ENCODE measurements at places on chromosomes 11 and 22.

DNA sequence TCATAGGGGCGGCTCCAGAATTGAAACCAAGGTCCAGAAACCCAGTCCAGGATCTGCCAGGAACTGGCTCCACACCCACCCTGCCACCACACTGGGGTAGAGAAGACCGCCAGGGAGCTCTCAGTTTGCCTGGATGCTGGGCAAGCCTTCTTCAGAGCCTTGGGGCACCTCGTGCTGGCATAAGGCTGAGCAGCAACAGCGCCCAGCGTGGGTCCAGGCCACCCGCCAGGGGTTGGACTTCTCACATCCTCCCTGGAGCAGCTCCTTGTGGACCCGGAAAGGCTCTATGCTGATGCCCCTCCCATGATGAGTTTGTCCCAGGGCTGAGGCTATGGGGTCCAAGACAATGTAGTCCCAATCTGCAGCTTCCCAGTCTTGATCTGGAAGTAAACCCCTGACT is 29.7 kb downstream of the ALX4 start:
- H3K4me3 ChIP-seq: no peak overlapping the region
- peaks cover 4% of the 10 kb centered on the region for H3K27me3 ChIP-seq
- no peaks in the 10 kb centered on the region for H3K36me3 ChIP-seq
- no peak overlapping the region for H3K27ac ChIP-seq
- no peak for DNase-seq
- no peaks in the 10 kb centered on the region for H3K4me1 ChIP-seq

DNA sequence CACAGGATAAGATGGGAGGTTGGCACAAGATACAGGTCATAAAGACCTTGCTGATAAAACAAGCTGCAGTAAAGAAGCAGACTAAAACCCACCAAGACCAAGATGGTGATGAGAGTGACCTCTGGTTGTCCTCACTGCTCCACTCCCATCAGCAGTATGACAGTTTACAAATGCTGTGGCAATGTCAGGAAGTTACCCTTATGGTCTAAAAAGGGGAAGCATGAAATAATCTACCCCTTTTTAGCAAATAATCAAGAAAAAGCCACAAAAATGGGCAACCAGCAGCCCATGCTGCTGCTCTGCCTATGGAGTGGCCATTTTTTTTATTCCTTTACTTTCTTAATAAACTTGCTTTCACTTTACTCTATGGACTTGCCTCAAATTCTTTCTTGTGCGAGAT is 8.7 kb upstream of the PIWIL4 start:
- DNase-seq: no peak
- H3K4me1 ChIP-seq: peaks cover 5% of the 10 kb centered on the region
- no peaks in the 10 kb centered on the region for H3K36me3 ChIP-seq
- H3K27me3 ChIP-seq: no peaks in the 10 kb centered on the region
- H3K27ac ChIP-seq: no peak overlapping the region

DNA sequence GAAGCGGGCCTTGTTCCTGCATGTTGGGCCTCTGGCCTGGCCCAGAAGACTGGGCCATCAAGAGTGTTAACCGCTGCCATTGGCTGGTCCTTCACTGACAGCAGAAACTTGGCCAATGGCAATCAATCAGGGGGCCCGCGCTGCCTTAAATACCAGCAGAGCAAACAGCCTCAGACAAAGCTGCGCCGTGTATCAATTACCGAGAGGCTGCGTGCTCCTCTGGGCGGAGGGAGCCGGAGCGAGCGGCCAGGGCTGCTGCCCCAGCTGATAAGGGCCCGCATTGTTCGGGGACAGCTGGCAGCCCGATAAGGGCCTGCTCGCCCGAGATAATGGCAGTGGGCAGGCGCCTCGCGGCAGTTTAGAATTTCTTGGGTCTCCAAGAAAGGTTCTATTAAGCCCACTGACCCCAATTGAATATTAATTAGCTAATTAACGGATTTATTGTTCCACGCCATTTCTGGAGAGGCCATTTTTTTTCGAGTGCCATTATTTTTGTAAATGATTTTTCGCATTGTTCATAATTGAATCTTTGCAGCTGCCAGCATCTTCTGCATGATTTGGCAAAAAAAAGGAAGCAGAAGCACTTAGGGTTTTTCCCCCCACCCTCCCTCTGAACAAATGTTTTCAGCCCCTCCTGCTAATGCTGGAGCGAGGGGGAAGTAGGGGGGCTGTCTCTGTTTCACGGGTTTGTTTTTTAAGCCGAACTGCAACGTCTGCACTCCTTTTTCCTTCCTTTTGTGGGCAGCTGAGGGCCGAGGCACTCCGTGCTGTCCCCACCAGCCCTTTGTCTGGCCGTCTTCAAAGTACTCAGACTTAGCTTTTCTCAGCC is 37.6 kb upstream of the RIC3 start:
- H3K4me3 ChIP-seq: no peak overlapping the region
- H3K27me3 ChIP-seq: peaks cover 17% of the 10 kb centered on the region
- peaks cover 7% of the 10 kb centered on the region for H3K4me1 ChIP-seq
- peak overlapping the region; percentile 67 for H3K27ac ChIP-seq
- DNase-seq: peak; percentile 69
- no peaks in the 10 kb centered on the region for H3K36me3 ChIP-seq

DNA sequence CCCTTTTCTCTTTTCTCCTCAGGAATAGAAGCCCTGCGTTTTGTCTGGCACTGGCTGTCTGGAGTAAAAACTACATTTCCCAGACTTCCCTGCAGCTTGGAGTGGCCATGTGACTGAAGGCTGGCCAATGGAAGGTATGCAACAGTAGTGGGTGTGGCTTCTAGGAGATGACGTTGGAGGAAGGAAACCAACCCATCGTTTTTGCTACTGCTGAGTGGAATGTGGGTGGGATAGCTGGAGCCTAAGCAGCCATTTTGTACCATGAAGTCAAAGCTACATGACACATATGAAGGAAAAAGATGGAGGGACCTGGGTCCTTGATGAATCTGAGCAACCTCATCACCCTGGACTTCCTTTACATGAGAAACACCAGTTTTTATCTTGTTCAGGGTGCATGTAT is 19.6 kb downstream of the FGF3 start:
- H3K4me3 ChIP-seq: no peak overlapping the region
- H3K36me3 ChIP-seq: no peaks in the 10 kb centered on the region
- peaks cover 5% of the 10 kb centered on the region for H3K27me3 ChIP-seq
- no peaks in the 10 kb centered on the region for H3K4me1 ChIP-seq
- no peak overlapping the region for H3K27ac ChIP-seq

- H3K27me3 ChIP-seq: no peaks in the 10 kb centered on the region
- no peak for DNase-seq
- no peaks in the 10 kb centered on the region for H3K36me3 ChIP-seq
Measured at GRCh38 chr11:33158596-33159275, 2.5 kb downstream of the CSTF3 start.

GRCh38 chr11:13126430-13126829 is 117.3 kb downstream of the RASSF10 start:
- no peak overlapping the region for H3K27ac ChIP-seq
- H3K27me3 ChIP-seq: no peaks in the 10 kb centered on the region
- no peaks in the 10 kb centered on the region for H3K36me3 ChIP-seq
- H3K4me3 ChIP-seq: no peak overlapping the region

GRCh38 chr11:60159868-60160267 is 23.0 kb downstream of the MS4A6A start:
- H3K4me3 ChIP-seq: no peak overlapping the region
- no peaks in the 10 kb centered on the region for H3K27me3 ChIP-seq
- no peak for DNase-seq
- H3K27ac ChIP-seq: no peak overlapping the region

DNA sequence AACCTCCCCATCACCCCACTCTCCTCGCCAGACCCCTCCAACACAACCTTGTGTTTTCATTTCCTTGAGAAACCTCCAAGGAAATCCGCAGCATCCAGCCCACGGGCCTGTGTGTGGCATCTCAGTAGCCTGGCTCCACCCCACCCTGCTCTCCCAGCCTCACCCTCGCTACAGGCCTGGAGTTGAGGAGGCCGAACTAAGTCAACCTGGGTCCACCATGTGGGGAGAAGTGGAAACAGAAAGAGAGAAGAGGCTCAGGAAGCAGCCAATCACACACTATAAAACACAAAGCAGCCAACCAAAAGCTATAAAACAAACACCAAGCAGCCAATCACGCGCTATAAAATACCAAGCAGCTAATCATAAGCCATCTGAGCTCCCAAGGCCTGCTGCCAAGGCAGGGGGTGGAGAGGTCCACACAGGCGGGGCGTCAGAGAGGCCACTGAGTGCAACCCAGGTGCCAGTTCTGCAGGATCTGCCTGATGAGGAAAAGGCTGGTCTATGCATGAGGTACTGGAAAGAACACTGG is 72.0 kb downstream of the MICAL3 start:
- no peaks in the 10 kb centered on the region for H3K27me3 ChIP-seq
- H3K27ac ChIP-seq: no peak overlapping the region
- H3K4me1 ChIP-seq: peaks cover 25% of the 10 kb centered on the region
- H3K36me3 ChIP-seq: no peaks in the 10 kb centered on the region

DNA sequence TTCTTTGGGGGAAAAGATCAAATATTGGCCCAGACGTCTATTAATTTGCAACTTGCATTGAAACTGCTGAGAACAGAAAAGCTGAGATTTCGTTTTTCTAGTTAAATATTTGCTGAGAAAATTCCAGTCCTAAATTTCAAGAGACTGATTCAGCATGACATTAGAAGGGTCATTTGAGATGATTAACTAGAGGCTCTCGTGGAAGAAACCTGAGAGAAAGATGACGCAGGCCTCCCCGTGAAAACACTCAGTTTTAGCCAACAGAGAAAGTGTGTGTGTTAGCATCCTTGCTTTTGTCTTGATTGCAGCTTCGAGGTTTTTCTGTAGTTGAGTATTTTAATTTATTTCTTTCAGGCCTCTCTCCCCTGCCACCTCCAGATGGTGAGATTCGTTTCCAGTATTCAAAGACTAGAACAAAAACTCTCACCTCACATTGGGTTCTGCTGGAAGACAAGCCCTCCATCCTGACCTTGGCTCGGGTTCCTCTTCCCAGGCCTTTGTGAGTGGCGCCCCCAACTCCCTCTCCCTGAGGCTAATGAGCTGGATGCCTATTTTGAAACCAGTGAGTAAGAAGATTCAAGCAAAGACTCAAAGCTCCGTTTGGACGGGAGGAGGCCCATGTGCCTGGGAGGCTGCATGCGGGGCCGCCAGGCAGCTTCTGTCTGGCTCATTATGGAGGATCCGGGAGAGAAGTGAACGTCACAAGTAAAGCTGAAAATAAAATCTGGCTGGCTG is 52.4 kb downstream of the CELSR1 start:
- no peaks in the 10 kb centered on the region for H3K36me3 ChIP-seq
- peaks cover 31% of the 10 kb centered on the region for H3K4me1 ChIP-seq
- H3K27me3 ChIP-seq: peaks cover 3% of the 10 kb centered on the region
- H3K27ac ChIP-seq: no peak overlapping the region
- no peak overlapping the region for H3K4me3 ChIP-seq

DNA sequence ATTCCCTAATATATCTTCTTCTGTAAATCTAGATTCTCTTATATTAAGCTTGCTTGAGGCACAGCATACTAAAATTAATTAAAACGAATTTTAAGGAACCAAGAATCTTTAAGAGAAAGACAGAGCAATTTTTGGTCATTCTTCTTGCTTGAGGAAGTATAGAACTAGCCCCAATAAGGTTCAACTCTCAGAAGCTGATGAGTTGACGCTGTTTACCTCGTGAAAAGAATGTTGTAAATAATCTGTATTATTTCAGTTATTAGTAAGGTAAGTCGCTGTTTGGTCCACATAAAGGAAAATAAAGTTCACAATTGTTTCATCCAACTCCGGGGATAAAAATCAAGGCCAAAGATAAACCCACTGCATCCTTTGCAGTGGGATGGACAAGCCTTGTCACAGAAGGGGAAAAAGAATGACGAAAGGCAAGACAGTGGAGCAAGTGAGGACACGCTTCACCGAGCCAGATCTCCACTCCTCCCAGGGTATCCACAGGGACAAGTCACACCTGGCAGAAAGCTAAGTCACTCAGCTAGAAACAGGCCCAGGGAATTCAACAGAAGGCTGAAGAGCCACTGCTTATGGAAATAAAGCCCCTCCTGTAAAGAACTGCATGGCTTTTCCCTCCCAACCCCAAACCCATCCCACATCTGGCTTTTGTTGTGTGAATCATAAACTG is 752 bp downstream of the POU2AF1 start:
- peaks cover 15% of the 10 kb centered on the region for H3K4me1 ChIP-seq
- H3K36me3 ChIP-seq: no peaks in the 10 kb centered on the region
- no peak for DNase-seq

DNA sequence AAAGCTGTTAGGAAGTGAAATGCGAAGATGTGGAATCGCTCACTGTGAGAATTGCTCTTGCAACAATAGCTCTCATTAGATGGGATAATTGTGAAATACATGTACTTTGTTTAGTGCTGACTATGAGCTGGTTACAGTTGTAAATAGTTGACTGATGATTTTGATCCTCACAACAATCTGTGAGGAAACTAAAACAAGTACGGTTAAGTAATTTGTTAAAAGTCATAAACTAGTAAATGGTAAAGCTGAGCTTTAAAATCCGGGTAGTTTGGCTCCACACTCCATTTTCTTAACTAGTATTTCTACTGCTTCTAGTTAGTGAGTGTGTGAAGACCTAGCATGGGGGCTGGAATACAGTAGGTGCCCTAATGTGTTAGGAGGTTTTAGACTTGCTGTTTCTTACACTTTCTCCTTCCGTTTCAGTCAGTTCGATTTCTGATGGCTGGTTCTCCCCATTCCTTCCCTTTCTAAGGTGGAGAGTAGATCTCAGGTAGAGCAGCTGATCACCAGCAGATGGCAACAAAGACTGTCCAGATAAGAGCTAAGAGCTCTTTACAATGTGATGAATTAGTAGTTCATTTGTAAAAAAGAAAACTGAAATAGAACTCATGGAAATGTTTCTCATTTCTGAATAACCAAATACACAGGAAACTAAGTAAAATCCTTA is 16.3 kb upstream of the CYP2R1 start:
- H3K36me3 ChIP-seq: no peaks in the 10 kb centered on the region
- peaks cover 22% of the 10 kb centered on the region for H3K4me1 ChIP-seq
- H3K27me3 ChIP-seq: no peaks in the 10 kb centered on the region
- no peak for DNase-seq
- H3K4me3 ChIP-seq: no peak overlapping the region
- H3K27ac ChIP-seq: no peak overlapping the region

- H3K4me3 ChIP-seq: no peak overlapping the region
- H3K36me3 ChIP-seq: no peaks in the 10 kb centered on the region
- no peak for DNase-seq
- H3K27me3 ChIP-seq: peaks cover 9% of the 10 kb centered on the region
Measured at GRCh38 chr11:119972281-119972680, 165.6 kb downstream of the TRIM29 start.

GRCh38 chr11:121625777-121626506 is 173.2 kb upstream of the SORL1-AS1 start:
- no peak for DNase-seq
- H3K36me3 ChIP-seq: peaks cover 6% of the 10 kb centered on the region
- H3K27me3 ChIP-seq: no peaks in the 10 kb centered on the region
- peaks cover 9% of the 10 kb centered on the region for H3K4me1 ChIP-seq
- no peak overlapping the region for H3K27ac ChIP-seq

DNA sequence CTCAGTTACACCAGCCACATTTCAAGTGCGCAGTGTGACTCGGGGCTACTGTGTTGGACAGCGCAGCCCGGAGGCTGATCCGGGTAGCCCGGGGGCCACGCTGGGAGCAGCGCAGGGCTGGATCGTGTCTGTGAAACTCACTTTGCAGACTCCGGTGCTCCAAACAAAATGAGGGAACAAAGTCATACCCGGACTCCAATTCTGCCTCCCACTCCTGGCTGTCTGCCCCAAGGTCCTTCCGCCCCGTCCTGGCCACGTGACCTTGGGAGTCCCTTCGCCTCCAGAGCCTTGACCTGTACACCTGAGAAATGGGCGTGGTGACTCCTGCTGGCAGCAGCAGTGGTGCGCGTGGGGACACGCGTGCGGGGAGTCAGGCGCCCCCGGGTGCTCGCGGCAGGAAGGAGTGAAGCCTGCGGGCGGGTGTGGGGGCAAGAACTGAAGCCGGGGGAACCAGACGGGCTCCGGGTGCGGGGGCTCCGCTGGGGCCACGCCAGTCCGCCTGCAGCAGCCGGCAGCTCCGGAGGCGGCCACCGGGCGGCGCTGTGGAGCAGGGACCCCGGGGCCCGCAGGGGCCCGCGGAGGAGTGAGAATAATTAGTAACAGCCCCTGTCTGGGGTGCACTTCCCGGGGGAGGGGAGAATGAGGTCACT is 42.4 kb downstream of the KCNJ4 start:
- peaks cover 12% of the 10 kb centered on the region for H3K4me1 ChIP-seq
- no peaks in the 10 kb centered on the region for H3K27me3 ChIP-seq
- H3K27ac ChIP-seq: no peak overlapping the region
